Muscle of arm (tissue), 14 donors: ENCODE measurements at places on chromosomes 5 and 9.

DNA sequence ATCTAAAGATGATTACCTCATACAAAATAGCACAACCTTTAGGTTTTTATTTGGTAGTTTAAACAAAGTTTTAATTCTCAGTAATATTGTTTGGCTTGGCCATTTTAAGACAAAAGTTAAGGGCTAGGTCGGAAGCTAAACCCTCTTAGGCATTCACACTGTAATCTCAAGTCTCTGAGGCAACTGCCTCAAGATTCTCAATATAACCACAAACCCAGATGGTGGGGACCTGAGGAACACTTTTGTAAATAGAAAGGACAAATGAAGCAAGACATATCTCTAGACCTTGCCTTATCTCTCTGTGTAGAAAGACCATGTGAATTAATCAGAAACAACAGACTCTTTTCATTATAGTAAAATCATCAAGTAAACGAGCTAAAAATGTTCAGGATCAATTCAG, 500.2 kb upstream of the CDH6 start:
- no peak for DNase-seq

DNA sequence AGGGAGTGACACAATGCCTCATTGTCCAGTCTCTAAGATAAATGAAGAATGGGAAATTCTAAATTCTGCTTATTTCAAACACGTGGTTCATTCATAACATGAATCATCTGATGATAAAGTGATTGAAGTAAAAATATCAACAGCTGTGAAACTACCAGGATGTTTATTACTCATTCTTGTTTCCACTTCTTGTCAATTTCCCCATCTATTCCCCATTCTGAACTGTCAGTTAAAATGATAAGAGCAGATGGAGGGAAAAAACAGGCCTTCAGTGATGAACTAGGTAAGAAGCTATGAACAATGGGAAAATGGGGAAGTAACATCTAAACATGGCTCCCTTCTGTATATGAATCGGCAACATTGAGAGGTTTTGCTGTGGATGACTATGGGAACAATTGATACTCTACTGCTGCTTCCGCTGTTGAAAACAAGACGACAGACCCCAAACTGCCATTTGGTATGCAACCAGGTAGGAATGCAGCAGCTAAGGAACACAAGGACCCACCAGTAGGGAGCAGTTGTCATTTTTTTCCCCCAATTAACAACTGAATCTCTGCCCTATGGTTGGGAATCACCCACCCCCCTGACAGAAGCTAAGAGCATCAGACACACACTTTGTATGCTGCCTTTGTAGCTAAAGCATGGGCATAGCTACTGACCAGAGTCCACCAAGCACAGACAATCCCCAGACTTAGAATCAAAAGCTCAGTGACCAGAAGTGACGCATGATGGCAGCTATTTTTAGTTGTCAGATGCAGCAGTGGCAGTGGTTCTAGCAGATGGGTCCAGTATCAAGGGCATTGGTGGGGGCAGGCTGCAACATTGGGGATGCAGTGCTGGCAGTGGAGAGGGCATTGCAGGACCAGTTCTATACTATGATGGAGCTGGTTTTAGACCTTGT, 52.9 kb upstream of the ZNF366 start:
- DNase-seq: no peak

DNA sequence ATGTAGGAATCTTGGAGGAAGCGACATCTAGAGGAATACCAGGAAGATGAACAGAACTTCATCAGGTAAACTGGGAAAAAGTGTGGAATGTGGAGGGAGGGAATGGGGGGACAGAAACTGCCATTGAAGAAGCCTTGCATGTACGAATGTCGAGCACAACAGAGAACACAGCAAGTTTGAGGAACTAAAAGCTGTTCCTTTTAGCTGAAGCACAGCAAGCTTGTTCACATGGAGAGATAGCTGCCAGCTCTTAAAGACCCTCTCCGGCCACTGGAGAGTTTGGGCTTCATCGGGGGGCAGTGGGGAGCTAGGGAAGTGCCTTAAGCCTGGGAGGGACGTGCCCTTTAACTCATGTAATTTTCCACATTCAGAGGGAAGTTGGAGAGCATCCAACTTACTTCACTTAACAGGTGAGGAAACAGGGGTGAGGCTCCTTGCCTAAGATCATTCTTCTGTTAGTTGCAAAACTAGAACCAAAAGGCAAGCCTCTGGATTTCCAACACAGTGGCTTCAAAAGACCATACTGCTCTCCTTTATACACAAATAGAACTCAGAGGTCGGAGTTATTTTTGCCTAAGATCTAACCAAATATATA, 2.3 kb upstream of the CYFIP2 start:
- no peak for DNase-seq

DNA sequence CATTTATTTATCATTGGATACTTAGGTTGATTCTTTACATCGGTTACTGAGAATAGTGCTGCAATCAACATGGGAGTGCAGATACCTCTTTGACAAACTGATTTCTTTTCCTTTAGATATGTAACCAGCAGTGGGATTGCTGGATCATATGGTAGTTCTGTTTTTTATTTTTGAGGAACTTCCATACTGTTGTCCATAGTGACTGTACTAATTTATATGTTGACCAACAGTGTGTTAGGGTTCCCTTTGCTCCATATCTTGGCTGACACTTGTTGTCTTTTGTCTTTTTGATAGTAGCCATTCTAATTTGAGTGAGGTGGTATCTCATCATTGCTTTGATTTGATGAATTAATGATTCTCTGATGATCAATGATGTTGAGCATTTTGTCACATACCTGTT, 137.3 kb upstream of the PITX1 start:
- no peak for DNase-seq

GRCh38 chr9:84667571-84668195, 1.8 kb upstream of the NTRK2 start:
- DNase-seq: peak; percentile 66

DNA sequence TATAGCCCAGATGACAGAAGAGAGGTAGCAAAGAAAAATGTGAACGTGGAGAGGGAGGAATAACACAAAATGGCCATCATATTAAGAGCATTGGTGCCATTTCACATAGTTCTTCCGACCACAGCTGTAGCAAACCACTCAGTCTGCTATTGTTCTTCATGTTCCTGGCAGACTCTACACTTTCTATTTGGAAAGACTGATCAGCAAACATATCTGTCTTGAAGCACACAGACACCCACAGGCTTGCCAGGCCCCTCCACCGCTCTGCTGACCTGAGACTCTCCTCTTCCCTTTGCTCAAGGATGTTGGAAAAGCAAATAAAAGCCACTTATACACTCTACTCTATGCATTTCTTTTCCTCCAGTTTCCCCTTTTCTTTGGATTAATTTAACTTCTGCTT, 298.0 kb downstream of the FBXL7 start:
- DNase-seq: peak; percentile 39

DNA sequence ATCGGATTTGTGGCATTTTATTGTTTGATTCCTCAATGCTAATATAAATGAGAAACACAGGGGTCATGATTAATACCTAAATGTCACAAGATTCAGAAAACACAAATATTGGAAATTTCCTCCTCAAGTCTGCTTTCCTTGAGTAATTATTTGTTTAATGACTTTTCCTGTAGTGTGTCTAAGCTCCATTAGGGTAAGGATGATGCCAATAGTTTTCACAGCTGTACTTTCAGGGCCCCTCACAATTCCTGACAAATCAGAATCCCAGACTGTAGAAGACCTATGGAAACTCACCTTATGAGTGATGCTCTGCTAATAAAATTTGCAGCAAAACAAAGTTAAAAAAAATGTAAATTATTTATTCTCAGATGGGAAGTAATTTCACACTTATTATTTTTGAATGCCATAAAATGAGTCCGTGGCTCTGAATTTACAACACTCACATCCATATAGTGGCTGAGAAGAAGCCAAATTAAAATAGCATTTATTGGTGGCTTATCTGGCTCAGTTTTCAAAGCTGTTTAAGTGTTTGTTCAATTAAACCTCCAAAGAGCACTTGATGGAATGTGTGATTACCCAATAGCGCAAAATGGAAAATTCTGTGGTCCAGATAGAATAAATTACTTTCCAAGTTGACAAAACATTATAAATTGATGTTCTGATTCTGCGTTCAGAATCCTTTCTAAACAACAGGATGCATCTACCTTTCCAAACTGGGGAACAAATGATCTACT, 1.6 kb upstream of the SPINK14 start:
- DNase-seq: no peak

GRCh38 chr5:44875661-44876605, 67.2 kb downstream of the MRPS30 start:
- no peak for DNase-seq

- no peak for DNase-seq
Observed at GRCh38 chr9:9229269-9229668, 1383.5 kb downstream of the PTPRD start.

- no peak for DNase-seq
Observed at GRCh38 chr9:119667163-119667562, 297.9 kb upstream of the BRINP1 start.

DNA sequence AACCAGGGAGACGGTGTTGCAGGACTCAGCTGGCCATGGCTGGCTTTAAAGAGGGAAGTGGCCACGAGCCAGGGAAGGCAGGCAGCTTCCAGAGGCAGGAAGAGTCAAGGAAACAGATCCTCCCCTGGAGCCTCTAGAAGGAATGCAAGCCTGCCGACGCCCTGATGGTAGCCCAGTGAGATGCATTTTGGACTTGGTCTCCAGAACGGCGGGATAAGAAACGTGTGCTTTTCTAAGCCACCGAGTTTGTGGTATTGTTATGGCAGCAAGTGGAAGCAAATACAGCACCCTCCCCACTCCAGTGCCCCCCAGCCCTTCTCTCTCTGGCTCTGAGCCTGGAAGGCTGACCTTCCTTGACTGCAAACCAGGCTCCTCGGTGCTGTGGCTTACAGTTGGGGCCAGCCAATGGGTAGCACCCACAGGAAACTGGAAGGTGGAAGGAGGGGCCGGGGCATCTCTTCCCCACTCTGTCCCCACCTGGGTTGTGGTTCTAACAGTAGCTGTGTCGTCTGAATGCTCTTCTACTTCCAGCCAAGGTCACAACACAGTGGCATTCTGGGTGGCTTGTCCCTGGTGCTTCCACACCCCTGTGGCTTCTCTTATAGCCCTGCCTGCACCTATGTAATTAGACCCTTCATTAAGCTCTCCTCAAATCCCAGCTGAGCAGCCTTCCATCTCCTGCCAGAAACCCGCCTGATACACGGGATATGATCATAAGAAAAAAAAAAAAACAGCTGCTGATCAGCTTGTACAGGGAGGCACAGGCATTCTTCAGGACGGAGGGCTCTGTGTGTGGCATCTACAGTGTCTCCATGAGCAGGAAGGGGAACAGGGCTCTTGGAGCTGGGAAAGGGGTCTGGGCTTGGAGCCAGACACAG, 29.9 kb upstream of the UNC5A start:
- no peak for DNase-seq

- DNase-seq: peak; percentile 32
Observed at GRCh38 chr9:21812946-21813568, 10.6 kb downstream of the MTAP start.

DNA sequence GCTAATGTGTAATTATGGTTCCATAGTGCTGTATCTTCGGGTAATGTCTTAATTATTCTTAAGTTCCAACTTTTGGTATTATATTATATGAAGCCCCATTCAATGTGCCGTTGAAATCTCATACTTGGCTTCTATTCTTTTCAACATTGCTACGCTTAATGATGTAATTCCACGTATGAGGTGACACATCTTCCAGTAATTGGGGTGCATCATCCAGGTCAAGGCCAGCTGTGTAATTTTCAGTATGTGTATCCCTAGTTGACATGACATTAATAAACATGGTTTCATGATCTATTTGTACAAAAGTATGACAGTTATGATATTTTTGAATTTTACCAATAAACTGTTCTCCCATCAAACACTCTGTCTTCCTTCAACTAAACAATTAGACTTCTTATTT, 546.3 kb downstream of the CTNND2 start:
- DNase-seq: no peak

DNA sequence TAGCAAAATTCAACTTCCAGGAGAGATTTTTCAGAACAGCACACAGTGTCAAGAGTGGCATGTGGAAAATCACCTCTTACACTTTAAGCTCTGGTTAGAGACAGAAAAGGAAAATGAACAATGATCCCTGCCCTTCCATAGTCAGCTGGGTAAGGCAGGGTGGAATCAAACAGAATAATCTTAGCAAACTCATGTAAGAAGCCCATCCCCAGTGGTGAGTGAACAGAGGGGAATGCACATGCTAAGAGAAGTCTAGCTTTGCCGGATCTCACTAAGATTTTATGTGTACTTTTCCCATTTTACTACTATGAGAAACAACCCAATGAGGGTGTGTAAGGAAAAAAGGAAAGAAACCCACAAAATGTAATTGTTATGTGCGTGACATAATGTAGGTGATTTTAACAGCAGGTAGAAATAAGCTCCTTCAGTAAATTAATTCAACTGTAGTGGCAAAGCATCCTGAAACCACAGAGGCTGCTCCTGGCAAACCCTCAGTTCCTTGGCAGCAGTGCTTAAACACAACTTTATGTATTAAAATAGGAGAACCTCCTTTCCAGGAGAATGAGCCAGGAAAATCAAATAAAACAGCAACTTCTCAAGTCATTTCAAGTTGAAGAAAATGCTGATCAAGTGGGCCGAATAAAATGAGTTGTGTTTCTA, 366.0 kb upstream of the TRPC7 start:
- peak; percentile 17 for DNase-seq

DNA sequence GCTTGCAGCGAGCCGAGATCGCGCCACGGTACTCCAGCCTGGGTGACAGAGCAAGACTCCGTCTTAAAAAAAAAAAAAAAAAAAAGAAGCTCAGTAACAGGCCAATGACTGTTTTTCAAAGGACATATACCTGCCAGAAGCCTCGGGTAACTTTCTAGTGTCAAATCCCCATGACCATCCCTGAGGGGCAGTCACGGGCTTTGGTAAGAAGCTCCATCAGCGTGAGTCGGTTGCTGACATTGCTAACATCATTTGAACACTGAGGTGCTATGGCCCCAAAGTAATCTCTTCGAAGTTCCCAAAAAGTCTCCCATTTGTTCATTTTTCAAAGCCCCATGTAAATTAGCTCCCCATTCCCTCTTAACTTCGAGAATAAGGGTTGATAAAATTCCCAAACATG, 11.6 kb downstream of the NAIP start:
- no peak for DNase-seq

DNA sequence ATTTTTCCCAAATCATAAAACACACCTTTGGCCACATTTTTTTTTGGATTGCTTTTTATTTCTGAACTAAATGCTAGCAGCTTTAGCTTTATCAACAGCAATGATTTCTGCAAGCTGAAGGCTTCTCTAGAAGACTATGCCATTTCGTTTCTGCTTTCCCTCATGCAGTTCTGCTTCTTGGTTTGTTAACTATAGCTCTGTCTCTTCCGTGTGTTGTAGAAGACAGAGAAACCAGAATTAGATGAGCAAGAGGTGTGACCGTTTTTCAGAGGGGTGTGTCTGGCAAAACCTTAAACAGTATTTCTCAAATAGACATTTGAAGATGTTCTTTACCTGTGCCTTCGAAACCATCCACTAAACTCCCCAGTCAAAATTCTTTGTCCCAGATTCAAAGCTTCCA, 131.5 kb downstream of the ZNF462 start:
- no peak for DNase-seq
